ENCODE measurements at places on chromosomes 12 and 14. TPM values are rescaled to one million over a fixed set of nuclear protein-coding genes. Genes with fewer than 3 reads are reported as not detected.

Gene CCND2
- total RNA-seq, result 160 TPM

Gene C12orf56
- total RNA-seq, result not detected

Gene VRK1
- 19.1 TPM for total RNA-seq

Gene RDH5
- total RNA-seq, result 1.9 TPM

Gene TMEM63C
- 0.27 TPM for total RNA-seq

Gene PIANP
- total RNA-seq, result under 0.01 TPM

Gene GPD1
- under 0.01 TPM for total RNA-seq

Gene PPHLN1
- total RNA-seq, result 30.7 TPM

Gene CEP128
- total RNA-seq, result 3.5 TPM

Gene SCN8A
- 0.54 TPM for total RNA-seq

Gene C12orf42
- 0.27 TPM for total RNA-seq

Gene TGM1
- total RNA-seq, result 1.1 TPM

Gene MANSC4
- total RNA-seq, result under 0.01 TPM

- peak; percentile 9 for DNase-seq
Observed at GRCh38 chr12:69161829-69162228, 77.5 kb upstream of the CPSF6 start.

- DNase-seq, result no peak
Observed at GRCh38 chr12:59887178-59887577, 291.3 kb downstream of the SLC16A7 start.

- no peak for DNase-seq
Observed at GRCh38 chr12:79453820-79454219, 236.9 kb downstream of the PAWR start.

- DNase-seq, result no peak
Observed at GRCh38 chr14:98417001-98417400, 855.0 kb downstream of the BCL11B start.

DNA sequence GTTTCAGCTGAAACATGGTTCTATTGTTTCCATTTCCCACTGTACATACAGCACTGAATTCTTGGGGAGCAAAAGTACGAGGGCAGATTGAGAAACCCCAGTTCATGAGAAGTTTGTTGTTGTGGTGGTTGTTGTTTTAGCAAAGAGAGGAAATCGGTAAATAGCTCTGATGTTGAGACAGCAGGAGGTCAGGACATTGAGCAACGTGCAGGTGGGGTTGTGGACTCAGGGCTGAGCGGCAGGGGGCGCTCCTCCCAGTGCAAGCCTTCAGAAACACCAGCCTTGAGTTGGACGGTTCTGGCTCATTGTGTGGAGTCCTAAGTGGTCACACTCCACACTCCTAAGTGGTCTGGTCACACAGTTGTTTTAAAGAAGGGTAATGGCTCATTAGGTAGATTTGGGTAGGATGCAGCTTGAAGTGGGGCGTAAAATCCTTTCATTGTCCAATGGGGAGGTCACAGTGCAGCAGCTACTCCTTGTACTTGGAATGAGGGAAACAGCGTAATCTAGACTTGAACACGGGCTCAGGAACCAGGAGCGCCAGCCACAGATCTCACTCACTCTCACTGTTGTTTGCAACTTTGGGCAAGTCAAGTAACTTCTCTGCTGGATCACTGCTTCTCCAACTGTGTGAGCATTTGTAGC, 14.5 kb upstream of the PWP1 start:
- DNase-seq, result peak; percentile 34

DNA sequence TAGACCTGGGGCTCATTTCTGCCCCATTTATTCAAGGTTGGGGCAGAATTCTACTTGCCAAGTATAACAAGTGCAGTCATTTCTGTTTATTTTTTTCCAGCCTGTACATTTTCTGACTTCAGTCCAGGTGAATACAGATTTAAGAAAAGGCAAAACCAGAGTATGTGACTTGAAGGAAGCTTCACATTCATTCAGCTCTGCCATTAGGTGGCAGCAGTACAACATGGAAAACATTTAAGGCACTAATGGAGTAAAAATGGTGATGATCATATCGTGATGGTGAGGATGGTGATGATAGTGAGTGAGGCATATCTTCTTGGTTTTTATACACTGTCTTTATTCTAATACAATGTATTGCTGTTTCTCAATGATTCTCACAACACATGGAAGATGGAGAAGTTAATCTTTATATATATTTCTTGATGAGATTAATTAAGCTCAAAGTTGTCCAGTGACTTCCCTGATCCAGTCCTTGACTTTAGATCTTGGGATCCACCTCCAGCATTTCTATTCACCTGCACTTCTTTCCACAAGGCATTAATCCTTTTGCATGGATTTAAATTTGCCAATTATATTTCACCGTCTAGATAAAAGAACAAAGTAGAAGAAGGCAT, 176.7 kb upstream of the SEL1L start:
- peak; percentile 70 for DNase-seq

GRCh38 chr12:120240495-120240833, 25.1 kb downstream of the PXN start:
- DNase-seq, result no peak

DNA sequence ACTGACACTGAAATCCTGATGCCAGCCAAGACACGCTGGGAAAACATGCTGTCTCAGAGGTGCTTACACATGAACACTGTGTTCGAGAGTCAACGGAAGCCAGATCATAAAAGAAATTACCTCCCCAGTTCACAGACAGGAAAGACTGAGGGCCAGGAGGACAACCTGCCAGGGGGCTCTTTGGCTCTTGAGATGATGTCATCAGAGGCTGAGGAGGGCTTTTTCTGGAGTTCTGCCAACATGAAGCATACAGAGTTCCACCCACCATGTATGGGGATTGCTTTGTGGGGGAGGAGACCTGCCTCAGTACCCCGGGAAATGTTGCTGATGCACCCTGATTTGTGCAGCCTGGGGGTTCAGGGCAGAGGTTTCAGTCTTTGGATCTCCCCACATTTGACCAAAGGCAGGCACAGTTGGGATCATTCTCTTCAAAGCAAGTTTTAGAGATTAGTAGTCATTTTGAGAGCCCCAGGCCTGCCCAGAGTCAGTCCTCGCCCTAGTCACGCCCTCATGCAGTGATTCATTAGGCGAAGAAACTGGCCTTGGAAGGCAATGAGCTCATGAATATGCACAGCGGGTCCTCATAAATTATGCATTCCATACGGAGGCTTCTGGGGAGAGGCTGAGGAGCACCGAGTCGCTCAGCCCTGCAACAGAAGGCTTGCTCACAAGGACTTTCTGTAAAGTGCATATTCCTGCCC, 34.9 kb upstream of the EML1 start:
- no peak for DNase-seq

- no peak for DNase-seq
Observed at GRCh38 chr12:50927766-50928224, 24.5 kb upstream of the HIGD1C start.

DNA sequence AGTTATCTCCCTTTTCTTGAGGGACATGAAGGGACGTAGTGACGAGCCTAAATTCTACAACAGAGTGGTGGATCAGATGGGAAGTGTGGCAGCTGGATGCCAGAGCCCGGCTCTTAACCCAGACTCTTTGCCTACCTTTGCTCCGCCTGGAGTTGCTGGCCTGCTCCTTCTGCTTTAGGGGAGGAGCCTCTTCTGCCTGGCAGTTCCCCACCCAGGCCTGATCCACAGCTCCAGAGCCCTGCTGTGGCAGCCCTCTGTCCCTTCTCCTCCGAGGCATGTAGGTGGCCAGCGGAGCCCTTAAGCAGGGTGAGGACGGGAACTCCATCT, 2.3 kb upstream of the PRPH start:
- no peak for DNase-seq

DNA sequence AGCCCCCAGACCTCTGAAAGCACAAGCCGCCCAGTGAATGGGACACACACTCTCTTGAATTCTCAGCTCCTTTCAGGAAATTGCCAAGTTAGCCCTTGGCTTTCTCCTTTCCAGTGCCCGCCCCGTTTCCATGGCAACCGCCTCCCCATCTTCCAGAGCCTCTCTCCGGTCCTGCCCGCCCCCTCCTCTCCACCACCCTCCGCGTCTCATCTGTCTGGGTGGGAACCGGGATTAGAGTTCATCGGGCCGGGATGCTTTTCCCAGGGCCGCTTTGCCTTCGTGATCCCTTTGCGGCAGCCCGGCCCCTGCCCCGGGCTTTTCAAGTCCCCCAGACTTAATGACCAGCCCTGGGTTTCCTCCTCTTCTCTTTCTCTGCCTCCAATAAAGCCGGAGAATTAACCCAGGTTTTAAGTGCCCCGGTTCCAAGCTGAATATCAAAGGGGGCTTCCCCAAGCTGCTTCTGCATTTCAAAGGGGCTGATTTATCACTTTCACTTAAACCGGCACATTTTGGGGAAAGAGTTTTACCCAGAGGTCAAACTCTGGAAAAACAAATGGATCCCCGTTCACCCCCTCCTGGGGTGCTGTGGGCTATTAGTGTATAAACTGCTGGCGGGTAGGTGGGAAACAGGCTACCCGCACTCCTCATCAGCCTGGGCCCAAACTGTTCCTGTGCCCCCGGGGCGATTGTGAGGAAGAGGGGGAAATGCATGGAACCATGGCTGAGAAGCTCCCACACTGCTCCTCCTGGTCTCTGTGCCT, 101.7 kb downstream of the ZFP36L1 start:
- no peak for DNase-seq

GRCh38 chr12:113063396-113064350, 7.1 kb downstream of the DTX1 start:
- DNase-seq, result no peak

GRCh38 chr12:120416490-120417216, 21.3 kb upstream of the COX6A1 start:
- no peak for DNase-seq

DNA sequence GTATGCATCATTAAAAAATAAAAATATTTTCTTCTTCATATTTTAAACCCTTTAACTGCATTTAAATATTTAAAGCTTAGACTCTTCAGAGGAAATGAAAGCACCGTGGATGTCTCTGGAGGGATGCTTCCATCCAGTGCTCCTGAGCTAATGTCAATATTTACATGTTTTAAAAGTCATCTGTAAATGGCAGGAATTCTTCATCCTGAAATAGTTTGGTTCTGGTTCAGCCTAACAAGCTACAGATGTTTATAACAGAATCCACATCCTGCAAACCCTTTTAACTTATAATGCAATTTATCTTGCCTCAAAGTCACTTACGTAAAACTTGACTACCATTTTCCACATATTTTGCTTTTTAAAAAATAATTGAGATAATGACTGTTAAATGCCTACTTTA, 1207.3 kb downstream of the SLC16A7 start:
- no peak for DNase-seq

DNA sequence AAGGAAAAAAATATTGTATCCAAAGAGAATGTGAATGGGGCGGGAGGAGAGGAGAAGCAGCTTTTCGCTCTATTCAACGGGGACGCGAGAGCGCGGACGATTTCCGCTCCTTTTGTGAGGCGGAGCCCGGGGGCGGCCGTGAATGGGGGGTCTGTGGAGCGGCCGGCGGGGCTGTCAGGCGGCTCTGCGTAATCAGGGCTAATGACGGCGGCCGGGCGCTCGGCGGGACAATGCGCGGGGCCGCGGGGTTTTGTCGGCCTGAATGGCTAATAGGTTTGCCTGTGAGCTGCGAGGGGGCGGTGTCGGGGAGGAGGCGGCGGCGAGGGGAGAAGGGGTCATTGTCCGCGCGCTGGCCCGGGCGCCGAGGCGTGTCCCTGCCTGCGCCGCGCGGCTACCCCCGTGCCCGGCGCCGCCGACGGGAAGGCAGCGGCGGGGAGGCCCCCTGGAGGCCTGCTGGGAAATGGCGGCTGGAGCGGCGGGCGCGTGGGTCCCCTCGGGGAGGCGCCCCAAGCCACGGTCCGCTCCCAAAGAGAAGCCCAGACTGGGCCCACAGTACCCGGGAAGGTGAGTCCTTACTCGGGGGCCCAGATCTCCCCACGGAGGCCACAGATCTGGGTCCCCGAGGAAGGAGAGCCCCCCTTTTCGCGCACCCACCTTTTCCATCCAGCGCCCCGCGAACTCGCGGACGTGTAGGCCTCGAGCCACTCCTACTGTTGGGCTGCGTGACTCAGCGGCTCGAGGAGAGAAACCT, 6.0 kb downstream of the SIX6 start:
- DNase-seq, result no peak

GRCh38 chr14:101823511-101824120, 62.1 kb downstream of the PPP2R5C start:
- DNase-seq, result no peak

- DNase-seq, result no peak
Observed at GRCh38 chr12:122004633-122005071, 17.0 kb upstream of the BCL7A start.

DNA sequence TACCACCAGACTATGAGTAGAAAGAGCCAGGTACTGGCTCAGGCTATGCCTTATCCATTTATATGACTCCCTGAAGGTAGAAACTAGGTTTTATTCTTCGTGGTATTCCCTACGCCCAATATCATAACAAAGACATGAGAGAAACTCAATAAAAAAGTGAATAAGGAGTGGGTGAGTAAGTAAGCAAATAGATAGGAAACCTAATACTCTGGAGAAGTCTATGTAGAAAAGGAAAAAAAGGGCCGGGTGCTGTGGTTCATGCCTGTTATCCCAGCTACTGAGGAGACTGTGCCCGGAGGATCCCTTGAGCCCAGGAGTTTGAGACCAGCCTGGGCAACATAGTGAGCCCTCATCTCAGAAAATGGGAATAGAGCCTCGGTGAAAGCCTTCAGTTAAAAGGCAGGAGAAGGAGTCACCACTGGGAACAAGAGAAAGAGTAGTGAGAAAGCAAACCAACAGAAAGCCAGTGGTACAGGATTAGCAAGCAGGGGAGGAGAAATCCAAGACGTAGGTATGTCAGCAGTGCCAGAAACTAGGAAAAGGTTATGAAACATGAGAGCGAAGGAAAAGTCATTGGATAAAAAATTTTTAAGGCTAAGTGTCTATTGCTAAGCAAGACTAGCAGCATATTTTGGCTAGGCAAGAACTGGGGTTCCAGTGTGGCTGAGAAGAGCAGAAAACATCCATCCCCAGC, 6.0 kb upstream of the OR6J1 start:
- DNase-seq, result no peak

DNA sequence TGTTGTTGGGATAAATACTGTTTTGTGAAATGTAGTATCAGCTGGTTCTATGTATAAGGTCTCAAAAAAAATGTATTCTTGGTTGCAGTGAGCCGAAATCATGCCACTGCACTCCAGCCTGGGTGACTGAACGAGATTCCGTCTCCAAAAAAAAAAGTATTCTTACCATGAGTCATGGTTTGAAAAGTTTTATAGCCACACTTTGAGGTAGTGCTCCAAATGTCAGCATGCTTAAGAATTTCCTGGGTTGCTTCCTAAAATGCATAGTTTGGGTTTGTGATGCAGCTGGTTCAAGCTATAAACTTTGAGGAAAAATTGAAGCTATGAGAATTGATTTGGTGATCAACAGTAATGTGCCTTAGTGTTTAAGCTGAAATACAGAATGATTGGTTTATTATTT, 48.0 kb downstream of the ETNK1 start:
- no peak for DNase-seq

- DNase-seq, result no peak
Observed at GRCh38 chr12:103780093-103780440, 61.0 kb downstream of the NT5DC3 start.

DNA sequence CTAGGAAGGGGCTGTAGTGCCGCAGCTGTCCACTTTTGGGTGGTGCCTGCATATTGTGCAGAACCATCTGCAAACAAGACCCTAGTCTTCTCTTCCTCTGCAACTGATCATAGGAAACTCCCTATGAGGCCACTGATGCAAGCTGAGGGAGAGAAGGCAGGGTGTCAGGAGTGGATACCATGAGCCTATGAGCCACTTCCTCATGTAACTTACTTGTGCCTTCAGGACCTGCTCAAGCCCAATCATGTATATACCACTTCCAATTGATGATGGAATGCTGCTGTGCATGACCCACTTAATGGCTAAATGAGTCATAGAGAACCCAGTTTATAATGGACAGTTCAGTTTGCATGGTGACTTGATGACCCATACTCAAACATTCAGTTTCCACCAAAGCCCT, 107.9 kb downstream of the ALG10B start:
- no peak for DNase-seq

GRCh38 chr14:24924544-24924943, 125.4 kb downstream of the STXBP6 start:
- DNase-seq, result no peak

All from hematopoietic multipotent progenitor cell (in vitro differentiated cells).